ENCODE measurements at places on chromosomes 7 and 10.
A peak's percentile ranks its signal among the peaks of the same experiment; 100 is the strongest.

GRCh38 chr7:155685070-155685790, 40.8 kb downstream of the RBM33 start:
- peak overlapping the region; percentile 1 for H3K27ac ChIP-seq
- H3K4me1 ChIP-seq: no peaks in the 10 kb centered on the region
- DNase-seq: no peak
- H3K36me3 ChIP-seq: peaks cover 5% of the 10 kb centered on the region
- H3K27me3 ChIP-seq: no peaks in the 10 kb centered on the region

- H3K4me3 ChIP-seq: peak overlapping the region; percentile 71
- H3K27ac ChIP-seq: peak overlapping the region; percentile 68
- no peaks in the 10 kb centered on the region for H3K27me3 ChIP-seq
- H3K4me1 ChIP-seq: no peaks in the 10 kb centered on the region
- DNase-seq: peak; percentile 69
Observed at GRCh38 chr10:24722676-24723385, 856 bp downstream of the ARHGAP21 start.

- no peaks in the 10 kb centered on the region for H3K27me3 ChIP-seq
- H3K4me3 ChIP-seq: no peak overlapping the region
- no peak overlapping the region for H3K27ac ChIP-seq
- no peaks in the 10 kb centered on the region for H3K4me1 ChIP-seq
- H3K36me3 ChIP-seq: no peaks in the 10 kb centered on the region
- DNase-seq: no peak
Observed at GRCh38 chr7:38558761-38559345, 72.3 kb downstream of the AMPH start.

GRCh38 chr7:72334066-72334465, 78.1 kb downstream of the CALN1 start:
- no peak for DNase-seq
- no peak overlapping the region for H3K27ac ChIP-seq

DNA sequence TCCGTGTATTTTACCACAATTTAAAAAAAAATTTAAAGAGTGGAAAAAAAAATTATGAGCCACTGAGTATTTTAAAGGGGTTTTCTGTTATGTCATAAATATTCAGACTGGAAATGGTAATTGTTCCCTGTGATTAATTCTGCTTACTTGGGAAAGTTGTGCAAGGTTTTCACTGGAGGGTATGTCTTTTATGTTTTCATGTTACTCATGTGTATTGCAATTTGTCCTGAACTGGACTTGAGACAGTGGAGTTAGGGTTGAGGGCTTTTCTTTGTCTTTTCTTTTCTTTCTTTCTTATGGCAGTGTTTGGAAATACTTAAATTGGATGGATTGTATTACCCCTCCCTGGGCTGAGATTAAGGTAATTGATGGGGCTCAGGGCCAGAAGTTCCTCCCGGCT, 257.7 kb downstream of the BAMBI start:
- no peak for DNase-seq
- H3K27ac ChIP-seq: no peak overlapping the region
- no peaks in the 10 kb centered on the region for H3K27me3 ChIP-seq
- no peaks in the 10 kb centered on the region for H3K36me3 ChIP-seq
- no peaks in the 10 kb centered on the region for H3K4me1 ChIP-seq

DNA sequence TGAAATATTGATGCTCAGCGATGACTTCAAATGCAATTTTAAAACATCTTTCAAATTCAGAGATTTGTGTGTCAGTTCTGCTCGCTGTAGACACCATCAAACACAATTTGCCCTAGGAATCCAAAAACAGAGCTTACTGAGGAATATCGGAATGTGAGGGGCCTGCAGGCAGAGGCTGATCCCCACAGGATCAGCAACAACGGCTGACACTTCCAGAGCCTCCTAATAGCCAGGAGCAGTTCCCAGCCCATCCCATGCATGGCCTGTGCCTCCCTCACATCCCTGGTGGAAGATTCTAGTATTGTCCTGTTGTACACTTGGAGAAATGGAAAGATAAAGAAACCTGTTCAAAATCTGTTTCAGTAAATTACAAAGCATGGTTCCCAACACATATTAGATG, 129.7 kb upstream of the VWC2 start:
- H3K36me3 ChIP-seq: no peaks in the 10 kb centered on the region
- no peaks in the 10 kb centered on the region for H3K27me3 ChIP-seq
- no peak overlapping the region for H3K4me3 ChIP-seq
- H3K27ac ChIP-seq: no peak overlapping the region

- no peaks in the 10 kb centered on the region for H3K4me1 ChIP-seq
- H3K36me3 ChIP-seq: no peaks in the 10 kb centered on the region
- no peaks in the 10 kb centered on the region for H3K27me3 ChIP-seq
Observed at GRCh38 chr7:149427096-149427680, 33.7 kb downstream of the ZNF777 start.

- no peak overlapping the region for H3K4me3 ChIP-seq
Observed at GRCh38 chr10:11553773-11554381, 57.6 kb downstream of the USP6NL start.

DNA sequence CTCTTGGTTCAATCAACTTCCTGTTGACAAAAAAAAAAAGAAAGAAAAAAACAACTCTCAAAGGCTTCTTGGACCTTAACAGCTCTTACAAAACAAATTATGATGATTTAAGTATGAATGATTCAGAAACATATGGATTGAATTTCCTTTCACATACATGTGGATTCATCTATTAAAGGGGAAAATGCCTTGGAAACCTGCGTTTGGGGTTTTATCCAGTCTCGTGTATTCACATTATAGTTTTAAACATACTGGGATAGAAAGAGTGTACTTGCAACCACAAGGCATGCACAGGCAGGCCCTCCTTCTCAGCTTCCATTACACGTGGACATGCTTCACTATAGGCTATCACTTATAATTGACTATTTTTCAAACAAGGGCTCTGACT, 286.7 kb downstream of the INHBA start:
- H3K27ac ChIP-seq: no peak overlapping the region
- H3K27me3 ChIP-seq: no peaks in the 10 kb centered on the region
- H3K4me3 ChIP-seq: no peak overlapping the region
- H3K4me1 ChIP-seq: no peaks in the 10 kb centered on the region
- H3K36me3 ChIP-seq: no peaks in the 10 kb centered on the region

DNA sequence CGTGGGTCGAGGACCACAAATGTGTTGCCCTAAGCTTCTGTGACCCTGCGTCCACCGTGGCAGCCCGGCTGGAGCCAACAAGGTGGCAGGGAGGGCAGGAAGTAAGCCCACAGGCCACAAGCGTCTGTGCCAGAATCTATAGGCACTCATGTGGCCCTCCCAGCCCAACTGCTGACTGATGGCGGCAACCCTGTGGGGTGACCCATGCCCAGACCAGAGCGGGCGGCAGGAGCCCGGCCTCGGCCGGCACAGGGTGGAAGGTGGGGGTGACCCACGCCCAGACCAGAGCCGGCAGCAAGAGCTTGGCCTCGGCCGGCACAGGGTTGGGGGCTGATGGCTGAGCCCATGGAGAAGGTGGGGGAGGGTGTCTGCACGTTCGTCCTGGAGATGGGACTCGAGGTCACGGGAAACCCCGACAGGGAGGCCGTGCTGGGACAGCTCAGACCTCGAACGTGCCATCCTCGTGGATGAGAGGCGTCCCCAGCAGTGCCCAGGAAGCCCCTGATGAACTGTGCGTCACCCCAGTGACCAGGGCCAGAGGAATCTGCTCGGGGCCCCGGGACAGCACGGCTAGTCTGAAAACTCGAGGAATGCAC, 181.0 kb downstream of the ELFN1 start:
- no peak overlapping the region for H3K4me3 ChIP-seq
- DNase-seq: no peak
- no peak overlapping the region for H3K27ac ChIP-seq

GRCh38 chr10:86402283-86402941, 35.8 kb upstream of the GRID1 start:
- no peaks in the 10 kb centered on the region for H3K4me1 ChIP-seq
- H3K36me3 ChIP-seq: no peaks in the 10 kb centered on the region
- DNase-seq: peak; percentile 10

- no peaks in the 10 kb centered on the region for H3K36me3 ChIP-seq
- H3K27ac ChIP-seq: no peak overlapping the region
- H3K4me3 ChIP-seq: no peak overlapping the region
Observed at GRCh38 chr10:88534072-88534665, 48.9 kb downstream of the RNLS start.

DNA sequence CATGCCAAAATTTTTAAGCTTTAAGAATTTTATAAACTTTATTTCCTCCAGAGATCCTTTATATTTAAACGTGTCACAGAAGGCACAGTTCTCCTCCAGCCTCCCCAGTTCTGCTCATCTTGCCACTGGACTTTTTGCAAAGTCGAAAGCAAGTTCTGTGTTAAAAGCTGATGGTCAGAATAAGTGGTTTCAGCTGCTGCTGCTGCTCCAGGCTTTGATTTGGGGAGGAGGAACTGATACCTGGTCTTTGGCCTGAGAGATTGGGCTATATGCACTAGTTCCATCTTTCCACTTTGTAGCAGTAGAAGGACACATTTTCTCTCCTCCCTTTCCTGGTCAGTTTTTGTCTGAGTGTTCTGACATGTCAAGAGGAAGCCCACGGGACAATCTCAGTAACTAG, 435.9 kb upstream of the PHF14 start:
- no peak overlapping the region for H3K4me3 ChIP-seq
- H3K27ac ChIP-seq: no peak overlapping the region
- no peaks in the 10 kb centered on the region for H3K36me3 ChIP-seq
- H3K27me3 ChIP-seq: no peaks in the 10 kb centered on the region
- DNase-seq: no peak

- no peaks in the 10 kb centered on the region for H3K27me3 ChIP-seq
- H3K36me3 ChIP-seq: no peaks in the 10 kb centered on the region
- H3K4me3 ChIP-seq: no peak overlapping the region
- no peaks in the 10 kb centered on the region for H3K4me1 ChIP-seq
- DNase-seq: no peak
- H3K27ac ChIP-seq: no peak overlapping the region
Observed at GRCh38 chr7:132053871-132054270, 497.4 kb upstream of the PODXL start.

DNA sequence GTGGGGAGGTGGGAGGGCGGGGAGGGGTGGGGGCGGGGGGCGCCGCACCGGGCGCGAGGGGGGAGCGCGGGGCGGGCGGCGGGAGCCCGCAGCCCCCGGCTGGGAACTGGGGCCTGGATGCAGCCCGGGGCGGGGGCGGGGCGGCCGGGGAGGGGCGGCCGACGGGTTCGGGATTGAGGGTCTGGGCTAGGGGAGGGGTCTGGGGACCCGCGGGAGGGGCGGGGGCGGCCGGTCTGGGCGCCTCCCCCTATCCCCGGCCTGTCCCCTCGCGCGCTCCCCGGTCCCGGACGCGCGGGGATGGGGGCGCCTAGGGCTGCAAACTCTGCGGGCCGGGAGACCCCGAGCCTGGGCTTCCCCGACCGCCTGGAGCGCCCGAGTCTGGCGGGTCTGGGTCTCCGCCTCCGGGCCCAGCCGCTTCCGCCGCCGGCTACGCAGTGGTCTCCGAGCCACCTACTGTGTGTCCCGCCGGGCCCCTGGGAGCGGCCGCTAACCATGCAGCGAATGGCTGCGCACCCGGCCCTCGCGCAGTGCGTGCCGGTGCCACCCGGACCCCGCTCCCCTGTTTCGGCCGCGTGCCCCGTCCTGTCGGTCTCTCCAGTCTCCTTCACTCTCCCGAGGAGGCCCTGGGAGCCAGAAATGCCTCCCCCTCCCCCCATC, 375 bp upstream of the FGF8 start:
- DNase-seq: no peak
- no peak overlapping the region for H3K4me3 ChIP-seq
- no peaks in the 10 kb centered on the region for H3K36me3 ChIP-seq
- H3K27me3 ChIP-seq: peaks cover 37% of the 10 kb centered on the region
- no peak overlapping the region for H3K27ac ChIP-seq
- peaks cover 37% of the 10 kb centered on the region for H3K4me1 ChIP-seq

- no peak for DNase-seq
- no peak overlapping the region for H3K27ac ChIP-seq
- H3K36me3 ChIP-seq: no peaks in the 10 kb centered on the region
- H3K4me3 ChIP-seq: no peak overlapping the region
- H3K27me3 ChIP-seq: no peaks in the 10 kb centered on the region
Observed at GRCh38 chr7:129530795-129531391, 28.6 kb downstream of the SMKR1 start.

GRCh38 chr10:97024168-97025073, 161.3 kb downstream of the SLIT1 start:
- no peak for DNase-seq
- H3K4me3 ChIP-seq: no peak overlapping the region
- no peaks in the 10 kb centered on the region for H3K36me3 ChIP-seq
- H3K27ac ChIP-seq: no peak overlapping the region
- no peaks in the 10 kb centered on the region for H3K27me3 ChIP-seq

- H3K4me3 ChIP-seq: no peak overlapping the region
- H3K36me3 ChIP-seq: no peaks in the 10 kb centered on the region
- no peak overlapping the region for H3K27ac ChIP-seq
- no peaks in the 10 kb centered on the region for H3K27me3 ChIP-seq
- H3K4me1 ChIP-seq: no peaks in the 10 kb centered on the region
Observed at GRCh38 chr7:135335628-135336139, 102.0 kb downstream of the STRA8 start.

DNA sequence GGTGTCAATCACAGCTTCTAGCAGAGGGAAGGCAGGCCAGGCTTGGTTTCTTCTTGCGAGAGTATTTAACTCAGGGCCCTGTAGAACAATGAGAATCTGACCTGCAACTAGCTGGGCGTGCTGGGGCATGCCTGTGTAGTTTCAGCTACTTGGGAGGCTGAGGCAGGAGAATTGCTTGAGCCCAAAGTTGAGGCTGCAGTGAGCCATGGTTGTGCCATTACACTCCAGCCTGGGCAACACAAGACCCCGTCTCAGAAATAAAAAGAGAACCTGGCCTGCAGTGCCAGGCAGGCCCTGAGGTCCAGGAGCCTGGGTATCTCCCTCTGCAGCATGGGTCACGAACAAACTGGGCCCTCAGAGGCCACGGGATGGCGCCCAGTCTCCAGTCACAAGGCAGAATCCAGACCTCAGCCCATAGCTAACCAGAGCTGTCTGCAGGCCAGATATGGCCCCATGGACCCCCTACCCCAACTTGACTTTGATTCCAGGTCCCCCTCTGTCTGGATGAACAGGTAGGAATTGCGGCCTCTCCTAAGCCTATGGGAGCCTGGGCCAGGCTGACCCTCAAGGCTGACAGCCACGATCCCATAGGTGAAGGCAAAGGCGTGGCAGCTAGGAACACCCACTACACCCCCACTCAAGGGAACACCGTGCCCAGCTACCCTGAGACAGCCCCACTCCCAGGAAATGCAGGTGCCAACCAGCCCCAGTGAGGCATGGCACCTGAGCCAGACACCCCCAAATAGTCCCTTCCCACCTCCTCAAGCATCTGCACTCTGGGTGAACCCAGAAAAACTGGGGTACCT, 102.7 kb upstream of the TNRC18 start:
- no peak for DNase-seq
- H3K27me3 ChIP-seq: no peaks in the 10 kb centered on the region
- H3K4me1 ChIP-seq: peaks cover 8% of the 10 kb centered on the region
- peak overlapping the region; percentile 86 for H3K4me3 ChIP-seq

Measured in naive thymus-derived CD4-positive, alpha-beta T cell (primary cell).